Calu3 (cell line): ENCODE measurements at places on chromosomes 5 and 9. TPM values are rescaled to one million over a fixed set of nuclear protein-coding genes. Genes with fewer than 3 reads are reported as not detected.
A peak's percentile ranks its signal among the peaks of the same experiment; 100 is the strongest.

Gene VLDLR
- total RNA-seq: 17.4 and 17.8 TPM in 2 replicates

- H3K27ac ChIP-seq: no peak overlapping the region
- no peaks in the 10 kb centered on the region for H3K36me3 ChIP-seq
- no peak for DNase-seq
- peaks cover 32% of the 10 kb centered on the region for H3K27me3 ChIP-seq
- no peaks in the 10 kb centered on the region for H3K4me1 ChIP-seq
Observed at GRCh38 chr5:2020730-2021129, 138.0 kb upstream of the IRX4 start.

- H3K36me3 ChIP-seq: no peaks in the 10 kb centered on the region
- peak; percentile 42 for DNase-seq
- H3K4me1 ChIP-seq: no peaks in the 10 kb centered on the region
Observed at GRCh38 chr9:83596899-83597504, 25.9 kb upstream of the IDNK start.

Gene LCN15
- total RNA-seq: not detected in 2 replicates

DNA sequence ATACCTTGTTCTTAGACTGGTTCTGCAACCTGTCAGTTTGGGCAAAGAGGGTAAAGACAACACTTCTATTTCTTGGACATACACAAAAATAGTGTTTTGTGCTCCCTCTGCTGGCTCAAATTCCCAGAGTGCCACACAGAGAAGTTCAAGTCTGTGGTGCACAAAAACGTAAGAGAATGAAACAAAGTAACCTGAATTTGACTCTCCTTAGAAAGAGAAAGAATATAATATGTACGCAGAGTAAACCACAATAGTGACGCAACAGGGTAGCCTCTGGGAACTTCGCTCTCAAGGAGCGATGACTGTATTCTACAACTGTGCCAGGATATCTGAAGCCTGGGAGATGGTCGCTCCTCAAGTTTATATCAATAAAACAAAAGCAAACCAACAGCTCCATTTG lies 18.5 kb downstream of the DDX31 start:
- H3K27me3 ChIP-seq: no peaks in the 10 kb centered on the region
- DNase-seq: peak; percentile 22
- peaks cover 11% of the 10 kb centered on the region for H3K36me3 ChIP-seq
- no peak overlapping the region for H3K27ac ChIP-seq
